Stomach (tissue), 19 donors: ENCODE measurements at places on chromosomes 6 and 20.

GRCh38 chr6:67952121-67952520, 683.0 kb upstream of the ADGRB3 start:
- DNase-seq, result no peak

DNA sequence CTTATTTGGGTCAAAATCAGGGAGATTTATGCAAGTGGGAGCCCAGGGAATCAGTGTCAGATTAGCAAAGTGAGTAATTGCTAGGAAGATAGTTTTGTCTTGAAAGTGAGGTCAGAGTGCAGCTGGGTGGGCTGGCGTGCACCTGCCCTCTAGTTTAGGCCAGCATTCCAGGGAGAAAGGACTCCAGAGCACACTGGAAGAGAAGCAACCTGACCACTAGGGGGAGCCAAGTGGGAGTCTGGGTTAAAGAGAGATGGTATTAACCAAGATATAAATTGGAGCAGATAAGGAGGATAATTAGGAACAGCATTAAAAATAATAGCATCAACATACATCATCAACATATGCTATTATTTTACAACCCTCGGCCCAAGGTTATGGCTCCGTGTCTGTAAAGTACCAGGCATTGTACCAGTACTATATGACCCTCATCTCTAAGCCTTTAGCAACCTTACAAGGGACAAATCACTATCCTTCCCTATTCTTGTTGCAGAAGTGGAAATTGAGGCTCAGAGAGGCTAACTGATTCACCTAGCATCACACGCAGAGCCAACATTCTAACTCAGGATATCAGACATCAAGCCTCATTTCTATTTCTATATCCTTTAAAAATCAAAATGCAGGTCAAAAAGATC, 57.8 kb downstream of the SLC2A10 start:
- peak; percentile 49 for DNase-seq

DNA sequence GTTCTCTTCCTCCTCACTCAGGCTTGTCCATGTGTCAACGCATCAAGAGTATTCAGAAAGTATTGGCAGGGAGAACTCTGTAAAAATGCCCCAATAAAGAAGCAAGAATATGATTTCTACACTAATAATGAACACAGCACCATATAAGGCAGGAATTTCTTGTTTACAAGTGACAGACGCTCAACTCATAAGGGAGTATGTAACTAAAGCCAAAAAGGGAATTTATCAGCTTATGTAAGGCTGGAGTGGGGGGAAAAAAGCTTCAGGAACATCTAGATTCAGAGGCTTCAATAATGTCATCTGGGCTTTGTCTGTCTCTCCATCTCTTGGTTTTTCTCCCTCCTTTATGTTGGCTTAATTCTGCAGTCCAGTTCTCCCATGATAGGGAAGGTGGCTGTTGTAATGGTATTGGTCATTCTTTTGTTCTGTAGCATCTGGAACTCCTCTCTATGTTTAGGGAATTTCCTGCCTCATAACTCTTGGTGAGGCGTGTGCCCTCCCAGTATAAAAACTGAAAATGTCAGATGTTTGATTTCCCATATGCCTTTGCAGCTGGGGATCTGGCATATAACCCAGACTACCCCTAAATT, 125.1 kb upstream of the COL21A1 start:
- no peak for DNase-seq

DNA sequence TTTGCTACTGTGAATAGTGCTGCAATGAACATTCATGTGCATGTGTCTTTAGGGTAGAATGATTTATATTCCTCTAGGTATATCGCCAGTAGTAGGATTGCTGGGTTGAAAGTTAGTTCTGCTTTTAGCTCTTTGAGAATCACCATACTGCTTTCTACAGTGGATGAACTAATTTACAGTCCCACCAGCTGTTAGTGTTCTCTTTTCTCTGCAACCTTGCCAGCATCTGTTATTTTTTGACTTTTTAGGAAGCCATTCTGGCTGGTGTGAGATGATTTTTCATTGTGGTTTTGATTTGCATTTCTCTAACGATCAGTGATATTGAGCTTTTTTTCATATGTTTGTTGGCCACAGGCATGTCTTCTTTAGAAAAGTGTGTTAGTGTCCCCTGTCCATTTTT, 40.0 kb downstream of the PLG start:
- no peak for DNase-seq

DNA sequence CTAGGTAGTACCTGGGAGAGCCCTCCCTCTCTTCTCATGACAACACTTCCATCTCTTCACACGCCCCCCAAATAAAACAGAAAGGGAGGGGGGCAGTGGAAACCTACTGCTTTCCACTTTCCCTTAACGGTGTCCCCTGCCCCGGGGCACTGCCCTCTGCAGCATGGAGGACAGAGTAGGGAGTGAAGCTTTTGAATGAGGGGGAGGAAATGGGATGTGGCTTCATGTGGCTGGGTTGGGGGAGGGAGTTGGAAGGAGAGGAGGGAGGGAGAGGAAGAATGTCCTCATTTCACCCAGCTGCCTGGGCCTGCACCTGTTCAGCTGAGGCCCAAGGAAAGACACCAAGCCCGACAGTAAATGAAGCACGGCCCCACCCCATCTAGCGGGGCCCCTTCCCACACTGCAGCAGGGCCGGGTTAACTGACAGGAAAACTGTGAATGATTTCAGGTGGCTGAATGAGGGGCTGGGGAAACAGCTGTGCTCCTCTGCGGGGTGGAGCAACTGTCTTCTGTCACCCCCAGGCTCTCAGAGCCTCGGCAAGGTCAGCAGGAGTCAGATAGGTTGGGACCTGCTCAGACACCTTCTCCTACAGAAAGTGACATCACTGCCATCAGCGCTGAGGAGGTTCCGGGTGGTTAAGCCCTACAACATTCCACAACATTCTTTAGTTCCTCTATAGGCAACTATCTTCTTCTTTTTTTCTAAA, 40.0 kb upstream of the TAF8 start:
- peak; percentile 21 for DNase-seq

GRCh38 chr6:71091167-71091566, 134.3 kb upstream of the B3GAT2 start:
- no peak for DNase-seq

DNA sequence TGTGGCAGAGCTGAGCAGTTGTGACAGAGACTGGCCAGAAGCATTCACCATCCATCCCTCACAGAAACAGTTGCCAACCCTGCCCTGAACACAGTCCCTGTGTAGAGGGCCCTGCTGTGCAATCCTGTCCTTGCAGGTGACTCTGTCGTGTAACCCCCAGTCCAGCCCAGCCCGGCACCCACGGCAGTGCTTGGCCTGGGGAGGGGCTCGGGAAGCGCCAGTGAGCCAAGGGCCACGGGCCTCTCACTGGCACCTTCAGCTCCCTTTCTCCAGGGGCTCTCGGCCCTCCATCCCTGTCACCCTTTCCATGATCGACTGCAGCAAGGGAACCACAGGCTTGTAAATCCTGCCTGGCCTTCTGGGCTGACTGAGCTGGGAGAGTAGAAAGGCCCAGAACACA, 53.0 kb downstream of the RRBP1 start:
- DNase-seq, result no peak

GRCh38 chr6:143225929-143226328, 165.2 kb downstream of the AIG1 start:
- DNase-seq, result no peak

GRCh38 chr20:14716351-14716801, 379.0 kb upstream of the FLRT3 start:
- no peak for DNase-seq

GRCh38 chr20:4602297-4602631, 119.4 kb upstream of the PRND start:
- no peak for DNase-seq

GRCh38 chr6:67896476-67896875, 738.6 kb upstream of the ADGRB3 start:
- DNase-seq, result no peak

DNA sequence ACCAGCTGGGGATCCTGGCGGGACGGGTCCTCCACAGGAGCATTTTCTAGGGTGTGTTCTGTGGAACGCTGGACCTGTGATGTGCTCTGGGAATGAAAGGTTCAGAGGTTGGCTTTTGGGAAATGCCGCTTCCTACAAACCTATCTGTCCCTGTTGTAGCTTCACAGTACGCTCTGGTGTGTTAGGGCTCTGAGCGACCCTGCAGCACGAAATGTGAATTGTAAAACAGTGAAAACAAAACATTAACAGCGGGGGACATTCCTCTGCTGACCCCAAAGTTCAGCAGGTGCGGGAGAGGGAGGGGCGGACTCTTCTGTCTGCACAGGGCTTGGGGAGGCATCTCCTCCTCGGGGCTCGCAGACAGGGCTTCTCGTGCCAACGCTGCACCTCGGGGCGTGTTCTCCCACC, 155.9 kb downstream of the NRN1 start:
- DNase-seq, result no peak

- DNase-seq, result no peak
Observed at GRCh38 chr20:63475209-63475608, 2.8 kb upstream of the KCNQ2 start.

DNA sequence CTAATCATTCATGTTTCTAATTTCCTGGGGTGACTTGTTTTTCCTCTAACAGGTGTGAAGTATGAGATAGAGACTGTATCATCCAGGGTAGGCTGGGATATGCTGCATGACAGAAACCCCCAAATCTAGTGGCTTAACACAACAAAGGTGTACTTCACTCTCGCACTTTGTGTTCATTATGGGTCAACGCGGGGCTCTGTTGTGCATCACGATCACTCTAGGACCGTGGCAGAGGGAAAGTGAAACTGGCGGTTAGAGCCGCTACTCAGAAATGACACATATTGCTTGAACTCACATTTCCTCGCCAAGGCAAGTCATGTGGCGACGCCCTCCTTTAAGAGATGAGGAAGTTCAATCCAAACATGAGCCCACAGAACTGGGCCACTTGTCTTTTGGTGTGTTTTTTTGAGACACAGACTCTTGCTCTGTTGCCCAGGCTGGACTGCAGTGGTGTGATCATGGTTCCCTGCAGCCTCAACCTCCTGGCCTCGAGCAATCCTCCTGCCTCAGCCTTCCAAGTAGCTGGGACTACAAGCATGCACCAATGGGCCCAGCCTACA, 41.3 kb downstream of the PCNA start:
- peak; percentile 85 for DNase-seq

DNA sequence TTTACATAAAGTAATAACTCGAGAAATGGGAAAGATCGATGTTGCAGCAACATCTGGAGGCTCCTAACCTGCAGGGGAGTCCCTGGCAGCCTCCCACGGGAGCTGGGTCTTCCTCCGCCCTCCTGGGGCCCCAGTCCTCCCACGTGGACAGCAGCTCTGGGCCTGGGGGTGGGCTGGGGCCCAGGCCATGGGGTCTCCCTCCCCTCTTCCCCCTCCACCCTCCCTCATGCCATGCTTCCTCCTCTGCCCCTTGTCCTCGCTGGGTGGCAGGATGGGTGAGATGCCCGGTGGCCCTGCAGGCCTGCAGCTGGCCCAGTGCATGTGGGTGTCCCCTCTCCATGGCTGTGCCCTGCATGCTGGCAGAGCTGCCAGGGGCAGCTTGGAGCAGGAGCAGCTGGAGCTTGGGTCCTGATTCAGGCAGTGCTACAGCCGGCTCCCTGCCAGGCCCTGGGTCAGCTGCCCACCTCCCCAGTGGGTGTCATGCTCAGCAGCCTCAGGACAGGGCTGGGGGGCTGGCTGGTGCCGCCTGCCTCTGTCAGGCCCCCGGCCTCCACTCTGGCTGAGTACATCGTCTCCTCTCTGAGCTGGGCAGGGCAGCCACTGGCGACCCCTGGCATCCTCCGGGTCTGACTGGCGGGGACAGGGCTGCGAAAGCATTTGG, 48.9 kb upstream of the BHLHE23 start:
- DNase-seq, result no peak

- DNase-seq, result no peak
Observed at GRCh38 chr6:3426091-3426926, 30.5 kb downstream of the SLC22A23 start.

- DNase-seq, result no peak
Observed at GRCh38 chr6:111118826-111119225, 31.5 kb downstream of the SLC16A10 start.

DNA sequence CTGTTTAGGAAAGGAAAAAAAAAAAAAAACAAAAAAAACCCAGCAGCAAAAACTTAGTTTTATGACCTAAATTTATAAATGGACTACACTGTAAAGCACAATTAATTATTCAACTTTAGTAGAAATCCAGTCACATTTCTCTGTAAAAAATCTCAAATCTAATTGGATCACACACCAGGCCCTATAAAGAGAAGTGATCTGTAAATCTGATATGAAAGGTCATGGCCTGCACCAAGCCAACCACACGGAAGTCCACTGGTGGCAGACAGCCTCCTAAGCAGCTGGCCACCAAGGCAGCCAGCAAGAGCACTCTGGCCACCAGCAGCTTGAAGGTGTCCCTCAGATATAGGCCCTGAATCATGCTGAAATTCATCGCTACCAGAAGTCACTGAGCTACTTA, 131.6 kb downstream of the HFE start:
- DNase-seq, result no peak

DNA sequence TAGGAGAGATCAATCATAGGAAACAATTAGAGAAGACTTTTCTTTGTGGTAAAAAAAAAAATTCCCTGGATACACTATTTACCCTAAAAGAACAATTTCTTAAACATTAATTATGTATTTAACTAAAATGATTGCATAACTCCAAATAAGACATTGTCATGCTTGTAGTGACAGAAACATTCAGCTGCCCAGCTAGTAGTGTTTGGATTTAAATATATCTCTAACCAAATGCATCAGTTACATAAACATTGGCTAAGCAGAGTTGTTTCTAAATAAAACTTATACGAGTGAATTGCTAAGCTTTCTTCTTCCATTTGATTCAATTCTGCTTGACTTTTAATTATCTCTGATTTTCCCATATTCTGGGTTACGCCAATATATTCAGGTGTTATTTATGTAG, 23.7 kb downstream of the MLIP start:
- DNase-seq, result no peak
